ENCODE measurements at places on chromosomes 5 and 9.
A peak's percentile ranks its signal among the peaks of the same experiment; 100 is the strongest.

DNA sequence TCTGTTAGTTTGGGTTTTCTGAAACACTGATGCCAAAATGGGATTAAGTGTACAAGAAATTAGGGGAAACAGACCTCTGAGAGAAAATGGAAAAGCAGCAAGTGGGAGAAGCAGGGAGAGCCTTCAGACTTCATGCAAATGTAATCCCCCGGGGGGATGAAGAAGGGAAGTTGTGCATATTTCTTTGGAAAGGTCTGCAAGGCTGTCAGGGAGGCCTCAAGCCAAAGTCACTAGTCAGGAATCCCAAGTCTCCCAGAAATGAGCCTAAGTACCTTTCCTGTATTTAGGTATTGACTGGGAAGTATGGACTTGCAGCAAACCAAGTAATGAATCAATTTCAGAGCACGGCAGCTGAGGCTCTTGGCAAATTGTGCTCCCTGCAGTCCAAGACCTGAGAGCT is 2.2 kb downstream of the FTMT start:
- DNase-seq = no peak

DNA sequence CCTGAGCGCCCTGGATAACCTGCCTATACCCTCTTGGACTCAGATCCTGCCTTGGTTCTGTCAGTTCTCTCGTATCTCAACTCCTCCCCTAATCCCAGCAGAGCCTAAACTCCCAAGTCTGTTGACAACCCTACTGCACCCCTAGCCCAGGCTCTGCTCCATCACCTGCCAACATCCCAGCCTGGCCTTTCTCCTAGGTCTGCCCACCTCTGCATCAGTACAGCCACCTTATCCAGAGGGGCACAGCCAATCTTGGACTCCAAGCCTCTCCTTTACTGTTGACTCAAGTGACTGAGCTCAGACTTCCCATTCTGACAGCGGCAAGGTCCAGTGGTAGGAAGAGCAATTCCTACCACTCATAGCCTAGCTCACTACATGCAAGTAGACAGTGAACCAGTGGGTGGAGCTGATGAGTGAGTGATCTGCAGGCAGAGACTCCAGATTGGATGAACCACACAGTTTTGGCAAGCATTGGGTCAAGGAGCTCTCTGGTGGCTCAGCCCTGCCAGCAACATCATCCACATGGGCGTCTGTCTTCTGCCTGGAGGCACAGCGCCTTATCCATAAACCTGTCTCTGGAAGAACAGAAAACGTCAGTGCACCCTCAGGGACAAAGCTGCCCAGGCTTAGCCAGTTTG is 26.5 kb downstream of the TRMO start:
- peak; percentile 48 for DNase-seq

GRCh38 chr5:181133610-181134231 is 2.8 kb upstream of the OR2V1 start:
- peak; percentile 76 for DNase-seq

DNA sequence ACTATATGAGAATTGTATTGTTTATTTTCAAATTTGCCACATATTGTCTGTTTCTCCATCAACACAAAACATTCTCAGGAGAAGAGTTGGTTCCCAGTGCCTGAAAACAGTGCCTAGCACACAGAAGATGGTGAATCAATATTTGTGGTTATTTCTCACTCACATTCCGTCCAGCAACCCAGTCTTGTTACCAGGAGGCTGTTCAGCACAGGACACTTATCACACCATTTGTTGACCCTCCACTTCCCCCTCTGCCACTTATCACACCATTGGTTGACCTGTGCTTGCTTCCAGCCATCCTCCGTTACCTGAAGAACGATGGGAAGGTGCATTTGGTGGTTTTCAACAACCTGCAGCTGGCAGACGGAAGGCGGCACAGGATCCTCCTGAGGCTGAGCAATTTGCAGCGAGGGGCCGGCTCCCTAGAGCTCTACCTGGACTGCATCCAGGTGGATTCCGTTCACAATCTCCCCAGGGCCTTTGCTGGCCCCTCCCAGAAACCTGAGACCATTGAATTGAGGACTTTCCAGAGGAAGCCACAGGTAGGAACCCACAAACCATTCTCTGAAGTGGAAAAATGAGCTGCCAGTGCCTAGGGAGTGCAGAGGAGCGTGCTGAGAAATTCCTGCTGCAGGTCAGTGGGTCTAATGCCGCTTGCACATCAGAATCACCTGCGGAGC is 20.5 kb downstream of the THBS4 start:
- no peak for DNase-seq

- DNase-seq = no peak
Measured at GRCh38 chr5:107373549-107374263, 297.0 kb downstream of the EFNA5 start.

- no peak for DNase-seq
Measured at GRCh38 chr9:1115370-1115769, 65.2 kb downstream of the DMRT2 start.

DNA sequence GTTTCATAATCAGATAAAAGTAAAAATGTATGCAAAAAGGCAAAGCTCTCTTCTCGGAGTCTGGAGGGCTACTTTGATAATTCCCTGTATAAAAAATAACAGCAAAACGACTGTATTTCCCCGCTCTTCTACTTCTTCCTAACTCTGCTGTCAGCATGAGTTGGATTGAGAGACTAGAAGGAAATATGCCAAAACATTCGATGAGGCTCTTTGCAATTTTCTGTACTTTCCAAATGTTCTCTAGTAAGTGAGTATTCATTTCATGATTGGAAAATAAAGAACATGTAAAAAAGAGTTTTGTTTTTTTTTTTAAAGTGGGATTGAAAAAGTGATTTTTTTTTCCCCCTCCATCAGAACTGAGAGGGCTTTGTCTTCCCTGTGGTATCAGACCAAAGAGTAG is 677.5 kb downstream of the ACTL7B start:
- no peak for DNase-seq

DNA sequence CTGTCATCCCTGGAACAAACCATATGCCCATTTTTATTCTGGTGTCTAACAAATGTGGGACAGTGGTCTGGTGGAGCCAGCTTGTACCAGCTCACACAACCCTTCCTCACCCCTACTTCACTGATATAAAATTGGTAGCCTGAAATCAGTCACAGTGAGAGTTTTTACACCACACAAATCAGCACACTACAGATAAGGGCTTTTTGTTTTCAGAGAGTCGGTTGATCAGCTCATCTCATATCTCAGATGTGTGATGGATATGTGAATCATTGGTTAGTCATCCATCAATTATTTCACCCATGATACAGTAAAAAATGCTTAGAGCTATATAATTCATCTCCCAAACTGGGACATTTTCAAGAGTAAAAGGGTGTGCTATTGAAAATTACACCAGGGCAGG is 529.2 kb downstream of the EBF1 start:
- DNase-seq = no peak

DNA sequence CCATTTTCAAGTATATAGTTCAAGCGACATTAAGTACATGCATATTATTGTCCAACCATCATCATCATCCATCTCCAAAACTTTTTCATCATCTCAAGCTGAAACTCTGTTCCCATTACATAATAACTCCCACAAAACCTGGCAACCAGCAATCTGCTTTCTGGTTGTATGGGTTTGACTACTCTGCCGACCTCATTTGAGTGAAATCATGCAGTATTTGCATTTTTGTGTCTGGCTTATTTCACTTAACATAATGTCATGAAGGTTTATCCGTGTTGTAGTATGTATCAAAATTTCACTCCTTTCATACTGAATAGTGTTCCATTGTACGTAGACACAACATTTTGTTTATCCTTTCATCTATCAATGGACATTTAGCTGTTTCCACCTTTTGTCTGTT is 74.8 kb downstream of the SGCD start:
- no peak for DNase-seq

GRCh38 chr5:72888595-72888994 is 67.2 kb upstream of the FCHO2 start:
- no peak for DNase-seq

DNA sequence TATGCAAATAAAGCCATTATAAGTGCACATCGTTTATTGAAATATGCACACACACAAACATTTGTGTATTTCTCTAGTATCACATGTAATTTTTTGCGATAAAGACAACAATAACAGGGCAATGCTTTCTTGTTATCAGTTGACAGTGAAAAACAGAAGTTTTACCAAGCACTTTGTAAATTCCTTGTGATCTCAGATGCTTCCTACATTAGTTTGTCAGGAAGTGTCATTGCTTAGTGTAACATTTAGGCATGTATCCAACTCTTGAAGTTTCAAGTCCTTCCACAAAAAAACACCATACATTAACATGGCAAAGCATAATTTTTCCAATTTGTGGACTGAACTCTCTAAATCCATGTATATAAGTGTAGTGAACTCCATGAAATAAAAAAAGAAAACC is 46.4 kb downstream of the MOCS2 start:
- DNase-seq = no peak

DNA sequence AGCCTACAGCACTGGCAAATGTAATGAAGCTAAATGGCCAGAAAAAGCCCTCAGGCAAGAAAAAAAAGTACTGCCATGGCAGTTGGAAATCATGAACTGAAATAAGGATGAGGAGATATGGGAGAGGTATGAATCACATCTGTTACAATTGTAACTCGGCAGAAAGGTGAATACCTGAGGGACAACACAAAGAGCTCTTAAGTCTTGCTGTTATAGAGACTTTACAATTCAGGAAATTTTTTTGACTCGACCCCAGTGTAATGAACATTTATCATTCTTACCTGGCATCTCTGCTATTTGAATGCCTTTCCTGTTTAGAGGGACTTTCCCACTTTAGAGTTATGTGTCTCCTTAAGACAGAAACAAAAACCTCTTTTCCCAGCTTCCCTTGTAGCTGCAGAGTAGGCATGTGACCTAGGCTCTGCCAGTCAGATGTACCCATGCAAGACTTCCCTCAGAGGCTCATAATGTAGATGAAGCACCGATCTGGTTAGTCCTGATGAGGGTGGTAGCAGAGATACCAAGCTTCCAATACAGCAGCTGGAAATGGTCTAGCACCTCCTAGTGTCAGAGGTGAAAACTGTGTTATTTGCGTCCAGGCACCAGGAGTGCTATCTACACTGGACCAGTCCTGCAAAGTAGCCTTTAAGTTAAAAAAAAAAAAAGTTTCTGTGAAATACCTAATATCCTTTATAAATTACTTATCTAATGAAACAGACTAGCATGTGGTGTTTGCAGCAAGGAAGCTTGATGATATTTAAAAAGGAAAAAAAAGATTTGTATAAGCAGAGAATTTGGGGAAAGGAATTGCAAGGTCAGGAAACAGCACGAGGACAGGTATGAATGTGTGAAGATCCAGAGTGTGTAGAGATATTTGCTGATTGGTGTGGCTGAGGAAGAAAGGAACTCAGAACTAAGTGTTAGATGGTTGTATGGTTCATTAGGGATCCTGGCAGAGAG is 146.9 kb upstream of the SLC1A3 start:
- DNase-seq = no peak

GRCh38 chr9:19108038-19108437 is 5.3 kb upstream of the HAUS6 start:
- no peak for DNase-seq

- DNase-seq = no peak
Measured at GRCh38 chr5:62585306-62585705, 6.7 kb downstream of the LRRC70 start.

DNA sequence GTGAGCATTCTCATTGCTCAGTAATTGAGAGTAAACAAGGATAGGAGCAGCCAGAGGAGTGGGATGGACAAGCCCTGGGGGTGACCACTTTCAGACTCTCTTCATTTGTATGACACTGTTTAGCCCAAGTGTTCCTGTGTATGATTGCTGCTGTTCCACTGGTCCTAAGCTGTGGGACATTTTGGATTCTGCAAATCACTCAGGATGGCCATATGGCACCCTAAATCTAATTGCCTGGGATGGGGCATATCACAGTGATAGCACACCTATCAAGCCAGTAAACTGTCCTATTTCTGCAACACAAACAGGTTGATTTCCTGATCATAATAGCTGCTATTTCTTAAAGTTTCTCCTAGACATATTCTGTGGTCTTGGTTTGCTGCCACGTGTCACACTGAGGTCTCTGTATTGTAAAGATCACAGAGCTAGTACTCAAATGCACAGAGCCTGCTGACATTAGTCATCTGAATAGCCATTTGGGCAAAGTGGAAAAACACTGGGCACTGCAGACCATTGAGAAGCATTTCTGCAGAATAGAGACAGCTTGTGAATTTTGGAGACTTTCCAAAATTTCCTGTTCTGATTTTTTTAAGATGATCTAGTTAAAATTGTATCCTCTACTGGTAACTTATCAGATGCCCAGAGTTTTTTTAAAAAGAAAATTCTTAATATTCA is 320.2 kb downstream of the RFX3 start:
- no peak for DNase-seq

GRCh38 chr9:18947892-18948339 is 85.1 kb downstream of the SAXO1 start:
- DNase-seq = no peak

DNA sequence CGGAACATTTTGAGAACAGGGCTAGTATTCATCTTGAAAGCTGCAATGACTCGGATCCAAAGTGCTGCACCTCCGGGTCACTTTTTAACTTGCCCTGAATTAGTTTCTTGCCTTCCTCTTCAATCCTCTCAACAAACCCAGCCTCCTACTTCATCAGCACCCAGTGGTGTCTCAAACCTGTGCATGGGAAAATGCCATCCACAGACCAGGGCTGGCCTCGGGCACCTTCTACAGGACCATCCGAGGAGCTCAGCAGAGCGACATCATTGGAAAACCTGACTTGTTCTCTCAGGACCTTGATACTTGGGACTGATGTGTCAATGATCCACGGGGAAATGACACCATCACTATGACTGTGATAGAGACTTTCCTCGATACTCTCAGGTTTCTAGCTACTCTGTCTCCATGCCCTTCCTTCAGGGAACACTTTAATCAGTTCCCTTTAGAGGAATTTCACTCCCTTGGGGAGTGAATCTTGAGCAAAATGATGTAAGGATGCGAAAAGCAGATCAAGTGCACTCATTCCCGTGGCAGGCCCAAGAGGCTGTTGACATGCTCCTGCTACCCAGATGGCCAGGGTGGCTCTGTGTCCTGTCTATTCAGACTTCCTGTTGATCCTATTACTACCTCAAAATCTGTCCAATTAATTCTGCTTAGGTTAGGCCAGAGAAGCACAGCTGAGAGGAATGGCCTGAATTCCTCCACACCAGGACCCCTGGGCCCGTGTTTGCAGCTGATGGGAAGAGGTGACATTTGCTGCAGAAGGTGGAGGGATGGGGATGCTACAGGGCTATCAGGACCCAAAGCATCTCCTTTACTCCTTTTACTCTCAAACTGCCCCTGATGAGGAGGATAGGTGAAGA is 96.5 kb upstream of the SLC25A48 start:
- DNase-seq = no peak

GRCh38 chr5:55856516-55857246 is 5.5 kb downstream of the IL31RA start:
- DNase-seq = no peak

Measured in SW 1271 (cell line).